ENCODE measurements at places on chromosomes 1 and 21.

DNA sequence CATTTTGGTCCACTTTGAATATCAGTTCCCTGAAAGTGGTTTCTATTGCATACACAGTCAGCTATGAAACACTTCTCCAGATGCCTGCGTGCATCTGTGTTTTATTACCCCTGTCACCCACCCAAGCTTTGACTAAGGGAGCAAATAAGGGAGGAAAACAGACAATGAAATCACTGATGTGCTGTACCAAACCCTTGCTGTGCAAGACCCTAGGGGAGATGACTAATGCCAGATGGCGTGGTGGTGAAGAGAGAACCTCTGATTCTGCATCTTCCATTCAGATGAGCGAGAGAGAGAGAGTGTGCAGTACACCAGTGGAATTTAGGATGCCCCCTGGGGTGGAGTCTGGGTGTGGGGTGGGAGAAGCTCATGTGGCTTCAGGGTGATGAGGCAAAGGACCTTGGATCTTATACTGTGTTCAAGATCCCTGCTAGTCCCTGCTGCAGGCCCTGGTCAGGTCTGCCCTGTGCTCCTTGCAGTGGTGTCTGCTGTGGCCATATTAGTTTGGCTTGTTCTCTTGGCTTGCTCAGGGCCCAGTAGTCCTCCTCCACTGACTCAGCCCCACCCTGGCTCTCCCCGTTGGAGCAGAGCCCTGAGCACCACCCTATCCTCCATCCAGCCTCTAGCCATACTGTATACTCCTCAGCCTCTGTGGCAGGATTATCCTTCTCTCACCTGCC is 18.5 kb downstream of the CLCA1 start:
- DNase-seq = no peak

DNA sequence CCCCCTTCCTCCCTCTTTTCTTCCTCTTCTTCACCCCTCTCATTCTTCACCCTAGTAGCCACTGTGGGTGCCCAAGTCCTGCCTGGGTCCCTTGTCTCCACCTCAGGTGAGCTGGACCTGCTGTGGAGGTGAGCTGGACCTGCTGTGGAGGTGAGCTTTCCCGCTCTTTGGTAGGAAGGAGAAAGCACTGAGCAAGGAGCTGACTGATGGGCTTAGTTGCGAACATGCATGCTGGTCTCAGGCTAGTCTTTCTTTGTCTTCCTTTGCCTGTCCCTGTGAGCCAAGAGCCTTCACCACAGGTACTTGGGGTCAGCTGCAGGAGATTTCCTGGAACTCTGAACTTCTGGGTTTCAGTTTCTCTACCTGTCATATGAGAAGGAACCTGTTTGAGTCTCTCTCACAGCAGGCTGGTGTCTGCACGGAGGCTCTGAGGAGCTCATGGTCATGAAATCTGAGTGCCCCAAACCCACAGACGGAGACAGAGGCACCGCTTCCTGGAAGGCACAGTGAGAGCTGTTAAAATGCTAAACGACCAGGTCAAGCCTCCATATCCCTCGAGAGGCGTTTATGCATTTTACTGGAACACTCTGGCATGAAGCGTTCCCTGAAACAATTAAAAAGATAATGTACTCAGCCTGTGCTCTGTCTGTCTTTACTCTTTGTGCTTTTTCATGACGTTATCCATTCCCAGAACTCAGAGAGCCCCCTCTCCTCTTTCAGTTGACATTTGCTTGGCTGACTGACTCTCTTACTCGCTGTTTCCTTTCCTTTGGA is 69.5 kb downstream of the RHOU start:
- no peak for DNase-seq

DNA sequence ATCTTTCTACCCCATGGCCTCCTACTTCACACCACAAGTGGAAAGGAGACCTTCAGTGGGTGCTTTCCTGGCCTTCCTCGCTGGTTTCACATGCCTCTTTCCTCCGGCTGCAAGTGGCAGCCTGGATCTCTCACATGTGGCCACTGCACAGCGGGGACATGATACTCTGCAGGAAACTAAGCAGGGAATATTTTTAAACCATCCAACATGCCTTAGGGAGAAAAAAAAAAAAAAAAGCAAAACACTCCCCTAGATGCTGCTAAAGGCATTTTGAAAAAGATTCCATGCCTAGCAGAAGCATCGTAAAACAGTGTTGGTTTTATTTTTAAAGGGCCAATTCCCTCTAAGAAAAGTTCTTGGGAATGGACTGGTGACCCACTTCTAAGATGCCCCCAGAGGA is 12.2 kb upstream of the GJA5 start:
- no peak for DNase-seq

GRCh38 chr1:10745886-10746455 is 50.5 kb downstream of the CASZ1 start:
- no peak for DNase-seq

GRCh38 chr1:234322979-234323378 is 50.3 kb upstream of the COA6 start:
- DNase-seq = peak; percentile 61

DNA sequence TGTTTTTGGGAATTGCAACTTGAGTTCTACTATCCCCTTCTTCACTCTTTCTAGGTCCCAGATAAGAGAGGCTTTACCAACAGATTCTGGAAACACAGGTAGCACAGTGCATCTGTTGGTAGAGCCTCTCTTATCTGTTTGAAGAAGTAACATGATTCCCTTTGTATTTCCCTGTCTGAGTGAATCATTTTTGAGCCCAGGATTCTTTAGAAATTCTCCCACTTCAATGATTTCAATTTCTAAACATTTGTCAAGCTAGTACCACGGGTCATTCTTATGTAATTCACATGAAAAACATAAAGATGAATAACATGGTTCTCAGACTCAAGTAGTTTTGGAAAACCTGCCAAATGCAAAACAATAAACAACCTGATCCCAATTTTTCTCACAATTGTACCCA is 72.0 kb upstream of the DUSP10 start:
- DNase-seq = no peak

DNA sequence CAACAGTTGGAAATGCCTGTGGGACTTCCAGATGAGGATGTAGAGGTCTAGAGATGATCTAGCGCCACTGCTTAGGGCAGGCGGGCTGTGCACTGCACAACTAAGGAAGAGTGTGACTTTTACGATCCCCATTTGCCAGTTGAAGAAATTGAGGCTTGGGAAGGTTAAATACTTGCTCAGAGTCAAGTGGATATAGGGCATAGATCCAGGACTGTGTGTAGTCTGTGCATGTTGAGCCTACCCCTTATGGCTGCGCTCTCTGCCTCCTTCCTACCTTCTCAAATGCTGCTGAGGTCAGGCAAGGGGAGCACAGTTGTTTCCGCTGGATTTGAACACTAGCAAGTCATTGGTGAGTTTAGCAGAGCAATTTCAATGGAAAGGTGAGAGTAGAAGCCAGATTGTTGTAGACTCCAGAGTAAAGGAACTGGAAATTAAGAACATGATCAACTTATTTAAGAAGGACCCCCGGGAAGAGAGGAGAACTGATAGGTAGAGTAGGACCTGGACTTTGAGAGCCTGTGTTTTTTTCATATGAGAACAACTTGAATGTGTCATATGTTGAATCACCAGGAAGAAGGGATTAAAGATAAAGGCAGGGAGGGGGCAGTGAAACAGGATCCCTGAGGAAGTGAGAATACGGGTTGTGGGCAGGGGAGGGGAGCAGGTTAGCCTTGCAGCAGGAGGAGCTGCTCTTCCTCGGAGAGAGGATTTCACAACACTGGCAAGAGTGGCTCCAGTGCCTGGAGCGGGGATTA is 2.7 kb downstream of the CAPN2 start:
- peak; percentile 73 for DNase-seq

DNA sequence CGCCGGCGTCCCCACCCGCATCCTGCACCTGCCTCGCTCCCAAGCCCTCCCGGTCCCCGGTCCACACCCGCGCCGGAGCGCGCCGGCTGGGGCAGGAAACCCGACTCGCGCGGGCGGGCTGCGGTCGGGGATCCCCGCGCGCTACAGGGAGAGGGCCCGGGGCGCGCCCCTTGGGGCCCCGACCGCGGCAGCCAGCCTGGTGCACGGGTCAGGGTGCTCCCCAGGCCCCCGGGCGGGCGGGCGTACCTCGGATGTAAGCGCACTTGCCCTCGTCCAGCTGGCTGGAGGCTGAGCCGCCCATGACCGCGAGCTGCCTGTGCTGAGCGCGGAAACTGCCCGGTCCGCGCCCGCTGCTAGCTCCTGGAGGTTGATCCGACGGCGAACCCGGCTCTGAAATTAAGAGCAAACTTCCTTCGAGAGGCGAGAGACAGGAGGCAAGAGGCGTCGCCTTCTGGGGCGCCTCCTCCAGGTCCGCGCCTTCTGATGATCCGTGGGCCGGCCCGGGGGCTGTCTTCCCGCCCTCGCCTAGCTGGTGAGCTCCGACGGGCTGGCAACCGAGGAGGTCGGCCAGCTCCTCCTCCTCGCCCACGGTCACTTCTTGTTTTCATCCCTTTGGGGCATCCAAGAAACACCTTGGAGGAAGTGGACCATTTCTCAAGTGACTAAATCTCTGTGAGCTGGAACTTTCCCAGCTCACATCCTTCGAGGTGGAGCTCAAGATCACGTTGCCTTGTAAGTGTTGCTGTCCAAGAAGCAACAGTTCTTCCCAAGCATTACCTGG is at the start of gene NIBAN1:
TSS of gene NIBAN1 (minus strand) at position 453 of the 781 bp plus-strand sequence. CDS start at position 301, 152 bp downstream.
- peak; percentile 28 for DNase-seq

DNA sequence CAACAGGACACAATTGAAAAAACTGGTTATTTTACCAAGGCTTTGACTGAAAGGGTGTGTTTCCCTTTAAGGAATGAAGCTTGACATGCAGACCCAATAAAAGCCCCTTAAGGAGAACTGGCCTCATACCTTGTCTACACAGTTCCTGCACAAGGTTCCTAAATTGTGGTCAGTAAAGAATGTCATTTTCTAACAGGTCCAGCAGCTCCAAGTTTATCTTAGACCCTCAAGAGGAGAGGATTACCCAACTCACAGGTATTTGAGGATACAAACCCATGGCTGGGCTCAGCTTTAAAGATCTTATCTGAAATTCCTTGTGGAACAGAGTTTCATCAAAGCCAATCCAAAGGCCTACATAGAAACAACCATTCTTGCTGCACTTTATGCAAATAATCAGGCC is 31.4 kb upstream of the CBR3 start:
- DNase-seq = no peak

DNA sequence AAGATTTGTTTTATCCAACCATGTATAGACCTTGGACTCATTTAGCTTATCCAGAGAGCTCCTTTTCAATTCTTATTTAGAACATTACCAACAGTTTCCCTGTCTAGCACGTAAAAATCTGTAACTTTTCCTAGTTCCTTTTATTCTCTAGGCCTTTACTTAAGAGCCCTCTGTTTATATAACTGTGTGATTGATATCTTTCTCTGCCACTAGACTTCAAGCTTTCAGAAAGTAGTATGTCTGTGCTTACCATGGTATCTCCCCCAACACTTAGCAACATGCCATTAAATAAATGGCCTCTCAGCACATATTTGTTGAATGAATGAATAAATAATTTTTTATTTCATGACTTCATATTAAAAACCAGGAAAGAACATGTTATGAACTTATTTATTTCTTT is 209.4 kb downstream of the PTPRC start:
- DNase-seq = no peak

GRCh38 chr1:14848625-14849024 is 250.1 kb downstream of the KAZN start:
- DNase-seq = no peak

- DNase-seq = peak; percentile 69
Measured at GRCh38 chr1:181134543-181135436, 46.3 kb downstream of the IER5 start.

GRCh38 chr1:59697150-59697800 is 117.5 kb upstream of the HOOK1 start:
- DNase-seq = no peak

- DNase-seq = no peak
Measured at GRCh38 chr1:37725851-37726613, 33.7 kb downstream of the CDCA8 start.

GRCh38 chr1:119659628-119660027 is 11.6 kb upstream of the ZNF697 start:
- DNase-seq = no peak

DNA sequence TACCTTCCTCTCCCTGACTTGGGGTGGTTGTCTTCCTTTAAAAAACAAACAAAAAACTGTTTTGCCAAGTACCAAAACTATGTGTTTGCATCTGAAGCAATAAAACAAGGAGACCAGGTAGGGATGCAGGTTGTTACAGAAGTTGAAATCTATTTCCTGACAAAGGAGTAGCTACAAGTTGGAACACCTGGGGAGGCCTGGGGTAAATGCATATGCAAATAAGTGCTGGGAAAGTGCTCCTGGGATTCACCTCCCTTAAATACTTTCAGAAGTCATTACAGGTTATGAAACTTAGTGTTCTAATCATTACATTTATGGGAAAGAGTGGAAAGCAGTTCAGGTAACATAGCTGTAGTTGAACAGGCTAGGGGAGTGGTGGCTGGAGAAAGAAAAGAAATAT is 1.9 kb upstream of the TSNAX start:
- DNase-seq = no peak

- peak; percentile 77 for DNase-seq
Measured at GRCh38 chr1:223504741-223505140, 111.5 kb downstream of the CCDC185 start.

GRCh38 chr1:101200513-101200912 is 36.3 kb upstream of the S1PR1 start:
- DNase-seq = no peak

- peak; percentile 56 for DNase-seq
Measured at GRCh38 chr1:21149855-21150432, 26.8 kb downstream of the EIF4G3 start.

DNA sequence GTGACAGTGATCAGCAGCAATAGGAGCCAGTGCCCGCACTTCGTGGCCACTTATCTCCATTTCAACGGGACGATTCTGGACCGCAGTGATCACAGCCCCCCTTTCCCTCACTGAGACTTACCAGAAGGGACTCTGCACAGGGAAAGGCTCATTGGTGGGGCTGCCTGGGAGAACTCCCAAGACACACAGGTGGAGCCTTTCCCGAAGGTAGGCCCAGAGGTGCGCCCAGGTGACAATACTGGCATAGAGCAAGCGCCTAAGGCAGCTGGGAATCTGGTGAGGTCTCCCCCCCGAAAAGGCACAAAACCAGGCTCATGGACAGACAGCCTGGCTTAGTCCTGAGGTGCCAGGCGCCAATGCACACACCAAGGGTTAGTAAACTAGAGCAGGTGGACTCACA is 318.9 kb downstream of the AJAP1 start:
- no peak for DNase-seq

GRCh38 chr1:26784023-26784871 is 3.5 kb upstream of the PIGV start:
- DNase-seq = peak; percentile 69

DNA sequence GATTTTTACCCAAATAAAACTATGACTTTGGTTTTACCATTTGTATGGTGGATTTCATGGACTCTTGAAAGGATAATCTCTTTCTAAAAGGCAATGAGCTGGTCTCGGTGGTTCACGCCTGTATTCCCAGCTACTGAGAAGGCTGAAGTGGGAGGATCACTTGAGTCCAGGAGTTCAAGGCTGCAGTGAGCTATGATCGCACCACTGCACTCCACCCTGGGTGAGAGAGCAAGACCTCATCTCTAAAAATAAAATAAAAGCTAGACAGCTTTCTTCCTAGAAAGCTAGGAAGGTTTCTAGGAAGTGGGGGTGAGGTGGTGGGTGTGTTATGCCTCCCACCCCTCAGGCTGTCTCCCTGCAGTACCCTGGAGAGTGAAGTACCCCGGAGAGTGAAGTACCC is 54.0 kb upstream of the L1TD1 start:
- no peak for DNase-seq
